LHCN-M2 (cell line): ENCODE measurements at places on chromosomes 3 and 15. TPM values are rescaled to one million over a fixed set of nuclear protein-coding genes. Genes with fewer than 3 reads are reported as not detected.

- DNase-seq, result peak; percentile 6
These were observed 9.1 kb upstream of the HHATL start for GRCh38 chr3:42711491-42712343.

The AQP9 gene
- not detected in 2 replicates for total RNA-seq

GRCh38 chr15:55241891-55242290, 45.1 kb upstream of the RSL24D1 start:
- peak; percentile 34 for DNase-seq

DNA sequence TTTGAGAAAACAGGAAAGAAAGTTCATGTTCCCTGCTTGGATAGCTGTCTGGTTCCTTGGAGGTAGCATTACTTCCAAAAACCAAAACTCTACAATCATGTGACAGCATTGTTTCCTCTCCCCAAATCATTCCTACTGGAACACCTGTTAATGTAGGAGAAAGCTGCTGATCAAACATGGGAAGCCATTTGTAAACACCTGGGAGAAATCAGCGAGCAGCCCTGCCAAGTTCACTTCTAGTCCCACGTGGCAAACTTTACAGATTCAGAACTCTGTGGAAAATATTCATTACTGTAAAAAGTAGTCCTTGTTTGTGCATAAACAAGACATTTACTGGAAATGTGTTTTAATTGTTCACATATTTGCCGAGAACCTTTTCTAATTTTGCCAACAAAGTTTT, 275.5 kb upstream of the AZI2 start:
- no peak for DNase-seq

The P2RY13 gene
- total RNA-seq, result not detected in 2 replicates

The MUC4 gene
- total RNA-seq, result not detected in 2 replicates

DNA sequence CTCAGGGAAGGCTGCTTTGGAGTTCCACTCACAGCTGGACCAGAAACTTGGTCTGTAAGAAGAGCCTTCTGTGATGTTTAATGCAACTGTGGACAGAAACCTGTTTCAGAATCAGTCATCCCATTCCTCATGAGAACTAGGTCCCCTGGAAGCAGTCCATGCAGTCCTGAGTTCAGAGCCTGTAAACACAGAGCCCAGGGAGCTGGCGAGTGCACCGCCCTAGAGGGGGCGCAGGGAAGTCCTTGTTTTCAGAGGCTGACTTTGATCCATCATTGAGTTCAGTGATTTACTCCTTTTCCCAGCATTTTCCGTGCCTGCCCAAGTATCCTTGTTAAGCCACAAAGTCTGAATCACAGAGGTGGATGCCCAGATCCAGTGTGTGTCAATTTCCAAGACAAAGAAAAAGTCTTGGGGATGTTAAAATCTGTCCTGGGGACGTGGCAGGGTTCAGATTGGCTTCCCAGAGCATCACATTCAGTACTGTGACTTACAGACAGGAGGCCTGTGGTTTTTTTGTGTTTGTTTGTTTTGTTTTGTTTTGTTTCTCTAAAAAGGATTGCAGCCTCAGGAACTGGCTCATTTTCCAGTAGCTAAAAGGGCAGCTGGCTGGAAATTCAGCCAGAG, 9.8 kb upstream of the TXNRD3 start:
- DNase-seq, result peak; percentile 35

GRCh38 chr15:68620721-68621527, 42.1 kb downstream of the CORO2B start:
- DNase-seq, result peak; percentile 54

DNA sequence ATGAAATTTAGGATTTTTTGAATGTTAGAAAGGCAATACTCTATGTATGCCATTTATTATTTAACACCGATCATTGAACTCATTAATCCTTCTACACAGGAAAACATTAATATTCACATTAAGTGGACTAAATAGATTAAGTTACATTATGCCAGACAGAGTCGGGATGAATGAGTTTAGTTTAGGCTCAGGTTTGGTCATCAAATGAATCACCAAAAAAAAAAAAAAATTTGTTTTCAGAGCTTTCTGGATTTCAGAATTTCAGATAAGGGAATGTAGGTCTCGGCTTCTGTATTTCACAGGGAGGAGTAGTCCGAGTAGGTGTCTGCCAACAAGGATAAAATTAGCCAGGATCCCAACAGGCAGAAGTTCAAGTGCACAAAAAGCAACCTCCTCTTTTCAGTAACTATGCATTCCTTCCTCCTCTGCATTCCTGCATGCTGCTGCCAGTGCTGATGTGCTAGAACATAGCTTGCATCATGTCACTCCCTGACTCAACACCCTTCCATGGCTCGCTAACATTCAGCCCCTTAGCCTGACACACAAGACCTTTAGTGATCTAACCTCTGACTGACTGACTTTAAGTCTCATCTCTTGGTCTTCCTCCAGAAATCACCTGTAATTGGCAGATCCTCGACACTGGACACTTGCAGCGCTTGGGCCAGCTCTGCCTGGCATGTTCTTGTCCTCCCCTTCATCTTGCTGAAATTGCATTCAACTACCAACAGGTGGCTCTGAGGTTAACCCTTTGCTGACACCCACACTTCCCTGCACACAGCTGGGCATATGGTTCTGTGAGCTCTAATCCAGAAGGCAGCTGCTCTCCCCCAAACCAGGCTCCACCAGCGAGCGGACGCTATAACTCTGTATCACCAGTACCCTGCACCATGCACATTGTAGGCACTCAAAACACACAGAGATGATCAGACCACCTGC, 145.4 kb upstream of the PROK2 start:
- peak; percentile 47 for DNase-seq

DNA sequence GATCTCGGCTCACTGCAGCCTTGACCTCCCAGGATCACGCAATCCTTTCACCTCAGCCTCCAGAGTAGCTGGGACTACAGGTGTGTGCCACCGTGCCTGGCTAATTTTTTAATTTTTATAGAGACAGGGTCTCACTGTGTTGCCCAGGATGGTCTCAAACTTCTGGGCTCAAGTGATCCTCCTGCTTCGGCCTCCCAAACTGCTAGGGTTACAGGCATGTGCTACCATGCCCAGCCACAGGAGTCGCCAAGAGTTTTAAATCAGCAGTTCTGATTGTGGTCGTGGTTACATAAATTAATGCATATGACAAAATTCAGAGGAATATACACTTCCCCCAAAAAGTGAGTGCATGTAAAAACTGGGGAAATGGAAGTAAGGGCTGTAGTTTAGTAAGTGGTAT, 32.9 kb downstream of the MEGF11 start:
- no peak for DNase-seq

DNA sequence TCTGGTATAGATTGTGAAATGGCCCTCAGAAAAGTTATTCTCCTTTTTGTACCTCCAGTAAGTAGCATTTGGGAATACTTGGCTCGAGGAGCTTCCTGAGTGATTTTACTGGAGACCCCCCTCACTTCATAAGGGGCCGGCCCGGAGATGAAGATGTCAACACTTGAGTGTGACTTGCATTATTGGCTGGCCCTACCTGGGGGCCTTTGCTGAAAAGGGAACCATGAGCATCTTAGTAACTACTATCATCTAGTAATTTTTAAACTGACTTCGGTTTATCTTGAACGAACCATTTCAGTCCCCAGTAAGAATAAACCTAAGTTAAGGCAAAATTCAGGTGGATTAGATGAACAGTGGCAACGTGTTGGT, 1.3 kb downstream of the FAIM start:
- DNase-seq, result no peak

DNA sequence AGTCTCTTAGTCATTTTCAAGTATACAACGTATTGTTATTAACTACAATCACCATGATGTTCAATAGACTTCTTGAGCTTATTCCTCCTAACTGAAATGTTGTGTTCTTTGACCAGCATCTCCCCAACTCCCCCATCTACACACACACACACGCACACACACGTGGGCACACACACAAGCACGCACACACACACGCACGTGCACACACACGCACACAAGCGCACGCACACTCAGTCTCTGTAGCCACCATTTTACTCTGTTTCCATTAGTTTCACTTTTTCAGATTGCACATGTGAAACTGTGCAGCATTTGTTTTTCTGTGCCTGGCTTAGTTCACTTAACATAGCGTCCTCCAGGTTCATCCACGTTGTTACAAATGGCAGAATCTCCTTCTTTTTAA, 247.0 kb downstream of the XXYLT1 start:
- DNase-seq, result no peak

- DNase-seq, result no peak
These were observed 1187.1 kb upstream of the EPHA6 start for GRCh38 chr3:95627293-95627692.

The CCDC54 gene
- total RNA-seq, result not detected in 2 replicates

The AADACL2 gene
- not detected in 2 replicates for total RNA-seq

GRCh38 chr15:51600114-51600513, 22.5 kb downstream of the DMXL2 start:
- peak; percentile 13 for DNase-seq

- DNase-seq, result no peak
These were observed 2.2 kb upstream of the ULK3 start for GRCh38 chr15:74845208-74845568.

The CTXN2 gene
- total RNA-seq, result not detected in 2 replicates
